Thoracic aorta (tissue), 2 donors: ENCODE measurements at places on chromosomes 3 and 15.

GRCh38 chr15:37031198-37031597 is 69.2 kb downstream of the MEIS2 start:
- DNase-seq = no peak

DNA sequence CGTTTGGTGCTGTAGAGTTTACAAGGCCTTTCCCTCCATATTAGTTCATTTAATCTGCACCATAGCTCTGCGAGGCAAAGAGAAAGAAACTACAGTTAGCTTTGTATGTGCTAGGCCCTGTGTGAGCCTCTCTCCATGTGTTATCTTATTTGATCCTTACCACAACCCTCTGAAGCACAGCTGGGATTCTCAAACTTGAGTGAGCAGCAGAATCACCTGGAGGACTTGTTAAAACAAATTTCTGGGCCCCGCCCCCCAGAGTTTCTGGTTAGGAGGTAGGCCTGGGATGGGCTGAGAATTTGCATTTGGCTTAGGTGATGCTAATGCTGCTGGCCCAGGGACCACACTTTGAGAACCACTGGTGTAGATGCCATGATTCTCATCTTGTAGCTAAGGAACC is 12.3 kb downstream of the CA12 start:
- no peak for DNase-seq

DNA sequence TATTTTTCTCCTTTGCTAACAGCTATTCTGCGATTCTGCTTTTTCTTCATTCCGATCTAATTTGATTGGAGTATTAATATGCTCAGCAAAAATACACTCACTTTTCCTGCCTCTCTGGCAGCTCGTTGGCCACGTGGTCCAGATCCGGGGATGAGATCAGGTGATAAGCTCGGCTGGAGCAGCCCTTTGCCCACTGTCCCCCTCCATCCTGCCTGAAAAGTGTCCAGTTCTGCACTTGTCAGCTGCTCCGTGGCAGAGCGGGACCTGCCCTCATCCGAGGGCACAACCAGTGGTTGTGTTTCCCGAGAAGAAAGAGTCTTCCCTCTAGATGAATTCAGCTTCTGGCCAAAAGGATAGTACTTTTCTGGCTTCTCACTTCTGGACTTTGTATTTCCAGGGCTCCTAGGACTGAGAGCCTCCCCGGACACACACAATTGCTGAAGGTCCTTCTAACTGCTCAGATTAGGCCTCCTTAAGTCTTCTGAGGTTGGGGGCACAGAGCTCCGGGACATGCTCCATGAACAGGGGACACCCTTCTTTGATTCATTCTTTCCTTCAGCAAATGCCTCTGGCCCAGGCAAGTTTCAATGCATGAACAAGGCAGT is 103.9 kb upstream of the ALDH1A3 start:
- DNase-seq = no peak

DNA sequence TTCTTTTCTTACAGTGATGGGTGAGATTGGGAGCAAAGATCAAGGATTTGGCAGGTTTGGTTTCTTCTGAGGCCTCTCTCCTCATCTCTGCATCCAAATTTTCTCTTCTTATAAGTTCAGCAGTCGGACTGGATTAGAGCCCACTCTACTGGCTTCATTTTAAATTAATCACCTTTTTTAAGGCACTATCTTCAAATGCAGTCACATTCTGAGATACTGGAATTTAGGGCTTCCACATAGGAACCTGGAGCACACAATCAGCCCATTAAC is 56.5 kb upstream of the PLSCR4 start:
- no peak for DNase-seq

DNA sequence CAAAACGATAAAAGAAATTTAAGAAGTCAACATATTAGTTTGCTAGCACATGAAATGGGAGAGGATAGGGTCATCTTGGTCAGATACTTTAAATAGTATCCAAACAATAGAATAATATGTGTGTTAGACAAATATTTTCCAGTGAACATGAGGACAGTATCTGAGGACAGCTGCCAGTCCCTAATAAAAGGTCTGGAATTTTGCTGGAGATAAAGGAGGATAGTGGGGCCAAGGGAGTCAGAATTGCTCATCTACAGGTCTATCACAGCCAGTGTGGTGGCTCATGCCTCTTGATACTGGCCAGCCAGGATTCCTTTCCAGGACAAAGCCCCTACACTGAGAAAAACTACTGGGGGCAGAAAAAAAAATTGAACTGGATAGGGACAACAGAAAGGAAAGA is 74.0 kb downstream of the HERC1 start:
- DNase-seq = no peak

- DNase-seq = no peak
Observed at GRCh38 chr15:61159901-61160300, 69.2 kb downstream of the RORA start.

DNA sequence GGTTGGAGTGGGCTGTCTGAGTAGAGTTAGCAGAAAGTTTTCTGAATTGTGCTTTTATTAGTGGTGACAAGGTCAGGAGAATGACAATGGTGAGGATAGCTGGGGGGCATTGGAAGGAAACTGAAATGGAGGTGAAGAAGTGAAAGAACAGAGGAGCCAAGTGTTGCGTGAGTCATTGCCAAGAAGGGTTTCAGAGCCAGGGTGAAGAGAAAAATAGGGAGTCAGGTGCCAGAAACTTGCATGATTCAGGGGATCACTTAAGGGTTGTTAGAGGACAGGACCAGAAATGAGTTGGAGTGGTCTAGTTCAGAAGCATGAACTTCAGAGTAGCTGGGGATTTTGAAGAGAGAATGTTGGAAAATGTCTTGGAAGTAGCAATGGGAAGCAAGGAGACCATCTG is 86.0 kb upstream of the GALNT15 start:
- no peak for DNase-seq

DNA sequence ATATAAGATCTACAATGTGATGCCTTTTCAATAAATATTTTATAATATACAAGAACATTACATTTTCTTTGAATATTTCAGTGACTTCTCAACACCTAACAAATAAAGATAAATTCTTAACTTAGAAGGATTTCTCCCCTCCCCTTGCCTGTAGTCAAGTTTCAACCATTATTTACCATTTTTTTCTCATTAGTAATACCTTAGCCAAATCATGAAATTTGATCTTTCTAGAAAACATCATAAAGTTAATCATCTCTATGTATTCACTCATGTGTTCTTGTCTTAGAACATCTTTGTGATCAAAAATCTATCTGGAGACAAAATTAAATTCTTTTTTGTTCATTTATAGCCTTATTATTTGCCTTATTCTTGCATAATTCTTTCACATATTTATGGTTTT is 1201.8 kb upstream of the EPHA6 start:
- no peak for DNase-seq

GRCh38 chr3:129226374-129226773 is 23.0 kb upstream of the COPG1 start:
- peak; percentile 45 for DNase-seq

- no peak for DNase-seq
Observed at GRCh38 chr3:184814214-184814613, 2.2 kb downstream of the VPS8 start.

DNA sequence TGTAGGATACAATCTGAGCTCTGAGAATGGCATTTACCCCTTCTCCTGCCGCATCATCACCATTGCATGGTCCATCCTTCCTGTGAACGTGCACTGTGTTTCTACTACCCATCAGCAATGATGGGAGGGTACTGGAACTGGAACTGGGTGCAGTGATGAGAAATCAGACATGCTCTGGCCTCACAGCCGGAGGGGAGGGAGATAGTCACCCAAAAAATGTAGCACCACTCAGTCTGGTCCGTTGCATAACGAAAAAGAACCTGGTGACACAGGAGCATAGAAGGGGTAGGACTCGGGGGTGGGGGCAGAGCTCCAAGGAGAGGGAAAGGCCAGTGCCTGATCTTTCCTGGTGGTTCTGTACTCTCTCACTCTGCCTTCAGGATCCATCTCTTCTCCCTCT is 205.0 kb downstream of the RPLP1 start:
- DNase-seq = no peak

DNA sequence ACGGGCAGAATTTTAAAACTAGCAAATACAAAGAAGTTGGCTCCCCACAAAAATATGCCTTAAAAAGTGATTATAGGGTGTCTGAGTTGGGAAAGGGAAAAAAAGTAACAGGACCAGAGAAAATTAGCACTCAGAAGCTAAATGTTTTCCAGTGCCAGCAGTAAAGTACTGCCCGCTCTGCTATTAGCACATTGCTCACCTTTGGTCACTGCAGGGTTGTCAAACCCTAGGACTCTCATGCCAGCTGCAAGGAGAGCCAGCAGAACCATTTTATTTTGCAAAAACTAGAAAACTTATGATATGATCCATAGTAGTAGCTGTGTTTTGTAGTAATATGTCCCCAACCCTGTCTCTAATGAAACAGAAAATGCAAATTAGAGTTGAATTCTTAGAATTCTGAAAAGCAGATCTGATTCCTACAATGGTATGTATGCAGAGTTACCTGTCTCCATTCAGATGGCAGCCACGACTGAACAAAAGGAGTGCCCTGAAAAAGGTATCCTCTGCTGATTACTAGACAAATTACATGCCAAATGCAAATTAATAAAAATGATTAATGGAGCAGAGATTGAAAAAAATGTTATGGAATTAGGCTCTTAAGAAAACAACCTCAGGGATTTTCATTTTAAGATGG is 150.3 kb downstream of the SNRK start:
- no peak for DNase-seq

DNA sequence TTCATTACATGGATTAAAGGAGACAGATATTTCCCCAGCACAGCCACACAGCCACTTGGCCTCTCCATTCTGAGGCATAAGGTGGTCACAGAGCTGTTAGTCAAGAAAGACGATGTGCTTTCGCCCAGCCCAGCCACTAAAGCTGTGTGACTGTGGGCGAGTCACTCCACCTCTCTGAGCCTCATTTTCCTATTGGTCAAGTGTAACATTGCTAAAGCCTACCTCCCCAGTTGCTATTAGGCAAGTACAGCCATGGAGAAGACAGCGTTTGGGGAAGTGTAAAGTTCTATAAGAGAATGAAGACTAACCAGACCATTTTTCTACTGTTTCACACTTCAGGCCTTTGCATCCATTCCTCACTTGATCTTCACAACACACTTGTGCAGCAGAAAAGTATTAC is 24.1 kb downstream of the TMEM40 start:
- DNase-seq = no peak

- DNase-seq = peak; percentile 73
Observed at GRCh38 chr3:124032881-124033359, 41.0 kb upstream of the ROPN1 start.

DNA sequence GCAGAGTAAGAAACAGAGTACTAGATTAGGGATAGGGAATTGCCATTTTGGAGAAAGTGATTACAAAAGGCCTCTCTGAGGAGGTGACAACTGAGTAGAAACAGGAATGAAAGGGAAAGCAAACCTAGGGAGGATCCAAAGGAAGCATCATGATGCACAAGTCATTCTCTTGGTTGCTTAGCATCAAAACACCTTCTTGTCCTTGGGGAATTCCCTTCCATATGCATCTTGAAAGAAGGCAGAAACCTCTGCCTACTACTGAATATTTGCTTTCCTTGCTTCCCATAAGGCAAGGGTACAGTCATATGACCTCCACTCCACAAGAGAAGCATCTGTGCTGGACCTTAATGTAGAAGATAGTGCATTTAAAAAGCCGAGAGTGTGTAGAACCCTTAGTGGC is 24.1 kb downstream of the GABPB1 start:
- DNase-seq = no peak

- DNase-seq = no peak
Observed at GRCh38 chr3:57903124-57903890, 104.9 kb upstream of the FLNB start.

DNA sequence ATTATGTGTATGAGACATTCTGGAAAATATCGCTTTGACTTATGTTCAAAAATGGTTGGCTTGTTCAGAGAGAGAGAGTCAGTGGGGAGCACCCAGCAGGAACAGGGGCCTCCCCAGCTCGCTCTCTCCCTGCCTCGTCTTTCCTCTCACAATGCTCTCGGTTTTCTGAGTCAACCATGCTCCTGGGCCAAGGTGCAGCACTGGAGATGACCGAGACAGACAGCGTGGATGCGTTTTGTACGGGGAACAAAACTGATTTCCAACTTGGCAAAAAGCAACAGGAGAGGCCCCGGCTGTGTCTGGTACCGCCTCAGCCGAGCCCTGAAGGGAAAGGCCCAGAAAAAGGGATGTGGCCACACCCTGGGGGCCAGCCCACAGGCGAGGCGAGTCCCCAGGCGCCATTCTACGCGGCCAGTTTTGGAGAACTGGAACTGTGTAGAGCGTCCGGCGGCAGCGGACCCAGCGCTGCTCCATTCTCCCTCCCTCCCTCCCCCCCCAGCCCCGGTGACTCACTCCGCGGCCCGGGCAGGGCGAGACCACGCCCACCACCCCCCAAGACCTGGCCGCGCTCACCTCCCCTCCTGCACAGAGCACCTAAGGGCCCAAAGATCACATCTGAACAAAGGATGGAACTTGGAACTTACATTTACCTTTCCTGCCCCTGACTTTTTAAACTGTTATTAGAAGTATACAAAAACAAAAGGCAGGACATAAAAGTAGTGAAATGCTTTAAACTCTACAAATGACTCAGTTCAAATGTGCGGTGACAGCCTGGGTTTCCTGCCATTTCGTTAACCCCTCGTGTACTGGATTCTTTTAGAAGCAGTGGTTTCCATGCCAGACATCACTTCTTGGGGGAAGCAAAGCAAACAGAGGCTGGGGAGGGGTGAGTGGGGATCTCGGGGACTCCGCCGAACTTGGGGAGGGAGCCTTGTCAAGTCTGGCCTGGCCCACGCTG is 12.7 kb downstream of the ATP10A start:
- no peak for DNase-seq

GRCh38 chr3:40476478-40477470 is at the start of gene ZNF619:
TSS of gene ZNF619 (plus strand) at chr3:40477122. CDS start at chr3:40477980, 858 bp downstream.
- DNase-seq = no peak

GRCh38 chr3:39350714-39351113 is 21.2 kb downstream of the CCR8 start:
- DNase-seq = no peak

DNA sequence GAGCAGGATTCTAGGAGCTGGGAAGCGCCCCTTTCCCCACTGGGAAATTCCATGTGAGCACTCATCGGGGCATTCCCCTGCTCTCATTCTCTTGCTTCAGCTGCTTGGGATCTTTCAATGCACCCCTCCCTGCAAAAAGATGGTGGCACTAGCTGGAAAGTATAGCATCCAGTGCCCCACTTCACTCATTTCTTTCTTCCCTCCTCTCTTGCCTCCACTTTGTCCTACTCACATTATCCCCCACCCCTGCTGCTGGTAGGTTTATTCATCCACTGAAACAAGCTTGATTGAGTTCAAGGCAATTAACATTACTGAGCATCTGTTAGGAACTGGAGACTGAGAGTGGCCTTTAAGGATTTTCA is 84.8 kb upstream of the LIMD1 start:
- DNase-seq = no peak
